ENCODE measurements at places on chromosomes 3 and 15.

- DNase-seq = no peak
These were observed 963.5 kb downstream of the NTRK3 start for GRCh38 chr15:87293031-87293430.

- DNase-seq = no peak
These were observed 100.8 kb upstream of the SOX2 start for GRCh38 chr3:181610973-181611265.

DNA sequence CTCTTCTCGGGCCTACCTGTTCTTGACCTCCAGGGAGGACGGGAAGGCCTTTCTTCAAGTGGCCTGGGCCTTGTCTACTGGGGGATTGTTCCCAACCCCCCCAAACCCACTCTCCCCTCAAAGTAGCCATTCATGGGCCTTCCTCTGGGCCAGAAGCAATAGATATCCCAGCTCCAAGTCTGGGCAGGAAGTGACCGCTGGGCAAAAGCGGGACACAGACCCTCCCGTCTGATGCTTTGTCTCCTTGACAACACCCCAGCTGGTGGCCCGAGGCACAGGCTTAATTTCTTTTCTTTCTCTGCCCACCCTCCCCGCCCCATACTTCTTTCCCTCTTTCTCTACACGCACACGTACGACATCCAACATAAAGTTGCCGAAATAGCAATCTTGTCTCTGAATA lies 41.4 kb upstream of the FEZF2 start:
- DNase-seq = no peak

DNA sequence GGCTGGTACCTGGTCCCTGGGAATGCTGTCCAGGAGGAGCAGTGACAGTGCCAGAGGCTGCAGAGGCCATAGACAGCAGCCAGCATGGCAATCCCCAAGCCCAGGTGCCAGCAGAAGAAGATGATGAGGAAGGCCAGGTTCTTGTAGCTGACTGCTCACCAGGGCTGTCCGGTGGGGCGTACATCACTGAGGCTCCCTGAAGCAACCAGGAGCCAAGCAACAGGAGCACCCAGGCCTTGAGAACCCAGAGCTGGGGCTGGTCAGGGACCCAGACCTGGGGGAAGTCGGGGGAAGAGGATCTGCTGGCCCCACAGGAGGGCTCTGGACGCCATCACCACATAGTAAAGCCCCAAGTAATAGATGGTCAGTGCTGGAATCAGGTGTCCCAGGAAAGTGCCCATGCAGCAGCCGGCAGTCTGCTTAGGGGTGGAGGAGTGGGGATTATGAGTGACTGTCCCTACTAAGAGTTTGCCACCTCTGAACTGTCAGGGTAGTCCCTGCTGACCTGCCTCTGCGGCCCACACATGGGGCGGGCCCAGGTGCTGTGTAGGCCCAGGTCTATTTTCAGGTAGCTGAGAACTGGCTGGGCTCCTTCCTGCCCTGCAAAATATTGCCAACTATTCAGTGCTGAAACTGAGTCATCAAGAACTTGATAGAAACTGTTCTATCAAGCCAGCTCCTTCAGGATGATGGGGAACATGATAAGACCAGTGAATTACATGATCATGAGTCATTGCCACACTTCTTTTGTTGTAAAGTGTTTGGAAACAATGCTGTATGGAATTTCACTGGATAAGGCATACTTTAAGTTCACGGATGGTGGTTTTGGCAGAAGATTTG lies 68.7 kb downstream of the CHRD start:
- DNase-seq = no peak

DNA sequence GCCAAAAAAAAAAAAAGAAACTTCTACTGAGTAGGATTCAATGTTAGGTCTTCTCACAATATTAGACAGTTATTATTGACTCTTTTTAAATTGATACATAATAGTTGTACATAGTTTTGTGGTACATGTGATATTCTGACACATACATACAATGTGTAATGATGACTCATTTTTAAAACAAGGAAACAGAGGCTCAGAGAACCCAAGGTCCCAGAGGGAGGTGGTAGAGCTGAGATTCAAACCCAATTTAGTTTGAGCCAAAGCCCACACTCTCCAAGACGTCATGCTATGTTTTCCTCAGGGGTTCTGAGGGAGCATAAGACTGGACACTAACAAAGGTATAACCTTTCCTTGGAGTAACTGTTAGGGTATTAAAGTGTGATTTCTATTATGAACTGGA lies 40.6 kb downstream of the MYO5C start:
- no peak for DNase-seq

GRCh38 chr3:78762121-78762520 lies 1005.7 kb downstream of the ROBO1 start:
- no peak for DNase-seq

GRCh38 chr3:901953-902778 lies 190.7 kb upstream of the CNTN6 start:
- DNase-seq = no peak

DNA sequence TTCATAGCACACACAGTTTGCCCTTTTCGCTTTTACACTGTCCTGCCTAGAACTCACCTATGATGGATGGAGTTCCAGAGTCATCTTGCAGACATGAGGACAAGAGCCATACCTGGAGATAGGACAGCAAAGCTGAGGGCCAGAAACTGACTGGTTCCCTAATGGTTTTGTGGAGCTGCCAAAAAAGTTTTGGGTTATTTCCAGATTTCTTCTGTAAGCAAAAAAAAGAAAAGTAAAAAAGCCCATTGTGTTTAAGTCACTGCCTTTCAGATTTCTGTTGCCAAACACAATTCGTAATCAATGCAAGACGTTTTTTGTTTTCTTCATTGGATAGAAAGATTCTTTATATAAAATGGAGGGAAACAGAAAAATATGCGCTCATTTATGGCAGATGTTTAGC lies 42.4 kb upstream of the KY start:
- no peak for DNase-seq

DNA sequence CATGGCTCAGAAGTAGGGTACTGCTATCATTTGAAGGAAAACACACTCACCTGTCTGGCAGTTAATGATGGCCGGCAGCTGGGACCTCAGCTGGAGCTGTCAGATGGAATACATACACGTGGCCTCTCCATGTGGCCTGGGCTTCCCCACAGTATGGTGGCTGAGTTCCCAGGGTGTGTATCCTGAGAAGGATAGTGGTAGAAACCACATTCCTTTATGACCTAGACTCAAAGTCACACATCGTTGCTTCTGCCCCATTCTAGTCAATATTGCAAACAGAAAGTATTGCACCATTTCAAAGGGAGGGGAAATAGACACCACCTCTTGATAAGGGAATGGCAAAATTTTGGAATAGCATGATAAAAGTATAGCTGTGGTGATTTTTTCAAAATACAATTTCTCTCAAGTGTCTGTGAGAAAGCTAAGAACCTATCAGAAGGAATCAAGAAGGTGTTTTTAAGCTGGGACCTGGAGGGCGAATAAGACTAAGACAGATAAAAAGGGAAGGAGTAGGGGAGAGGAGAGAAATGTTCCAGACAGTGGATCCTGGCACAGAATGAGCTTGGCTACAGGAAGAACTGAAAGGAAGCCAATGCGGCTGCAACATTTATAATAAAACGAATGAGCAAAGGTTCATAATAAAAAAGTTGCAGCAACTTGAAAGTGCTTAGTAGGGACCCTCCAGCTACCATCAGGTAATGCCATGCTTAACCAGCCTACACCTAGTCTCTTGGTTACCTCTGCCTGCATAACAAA lies 40.1 kb upstream of the GALNT15 start:
- DNase-seq = no peak

- DNase-seq = no peak
These were observed 380.7 kb upstream of the KCNMB2 start for GRCh38 chr3:178155521-178155920.

- no peak for DNase-seq
These were observed 124.9 kb downstream of the IGSF11 start for GRCh38 chr3:118909763-118910162.

DNA sequence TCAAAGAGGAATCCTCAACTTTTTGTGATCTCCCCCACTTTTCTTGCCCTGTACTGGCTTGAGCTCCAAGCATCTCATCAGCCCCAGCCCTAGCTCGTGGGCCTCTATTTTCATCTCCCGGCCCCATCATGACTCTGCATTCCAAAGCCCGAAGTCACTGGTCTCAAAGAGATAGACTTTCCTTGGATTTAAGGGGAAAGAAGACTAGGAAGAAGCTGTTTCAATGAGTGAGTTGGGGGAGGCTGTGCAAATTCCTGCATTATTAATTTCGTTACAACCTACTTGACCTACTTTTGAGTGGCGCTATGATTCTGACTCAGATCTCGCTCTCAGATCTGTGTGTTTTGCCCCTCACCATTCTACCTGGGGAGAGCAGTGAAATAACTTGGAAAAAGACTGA lies 266.6 kb upstream of the TBL1XR1 start:
- DNase-seq = no peak

DNA sequence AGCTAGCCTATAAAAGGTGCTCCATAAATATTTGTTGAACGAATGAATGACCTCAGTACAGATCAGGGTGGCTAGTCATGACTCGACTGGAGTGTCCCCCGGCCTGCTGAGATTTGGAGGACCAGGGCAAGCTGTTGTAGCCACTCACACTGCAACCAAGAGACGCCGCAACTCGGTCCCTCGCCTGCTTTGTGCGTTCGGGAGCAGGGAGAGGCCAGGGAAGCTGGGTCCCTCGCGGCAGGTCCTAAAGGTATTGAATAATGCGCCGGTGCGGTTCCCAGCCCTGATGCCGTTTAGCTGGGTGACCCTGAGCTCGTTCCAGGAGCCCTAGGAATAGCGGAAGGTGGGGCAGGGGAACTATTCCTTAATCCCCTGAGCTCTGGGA lies 1.8 kb downstream of the IGDCC4 start:
- DNase-seq = no peak

All from NCI-H2029 (cell line).